ENCODE measurements at places on chromosomes 5 and 9.

- no peak for DNase-seq
Measured at GRCh38 chr5:150146862-150147601, 8.6 kb downstream of the PDGFRB start.

DNA sequence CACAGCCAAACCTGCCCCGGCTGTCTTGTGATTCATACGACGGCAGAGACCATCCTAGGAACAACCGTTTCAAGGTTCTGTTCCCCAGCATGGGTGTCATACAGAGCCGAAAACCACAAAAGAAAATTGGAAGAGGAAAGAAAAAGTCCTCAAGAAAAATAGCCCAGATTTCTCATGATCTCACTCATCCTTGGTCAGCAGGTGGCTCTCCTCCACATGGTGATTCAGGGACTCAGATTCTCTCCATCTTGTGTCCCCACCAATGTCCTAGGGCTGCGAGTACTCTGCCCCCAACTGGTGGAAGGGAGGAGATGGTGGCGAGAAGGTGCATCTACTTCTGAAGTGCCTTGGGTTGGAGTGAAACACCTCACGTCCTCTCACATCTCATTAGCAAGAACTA lies 25.6 kb downstream of the PDZD2 start:
- DNase-seq: no peak

- no peak for DNase-seq
Measured at GRCh38 chr5:150346592-150346991, 10.9 kb upstream of the TCOF1 start.

- no peak for DNase-seq
Measured at GRCh38 chr5:112264151-112264550, 154.9 kb downstream of the EPB41L4A start.

DNA sequence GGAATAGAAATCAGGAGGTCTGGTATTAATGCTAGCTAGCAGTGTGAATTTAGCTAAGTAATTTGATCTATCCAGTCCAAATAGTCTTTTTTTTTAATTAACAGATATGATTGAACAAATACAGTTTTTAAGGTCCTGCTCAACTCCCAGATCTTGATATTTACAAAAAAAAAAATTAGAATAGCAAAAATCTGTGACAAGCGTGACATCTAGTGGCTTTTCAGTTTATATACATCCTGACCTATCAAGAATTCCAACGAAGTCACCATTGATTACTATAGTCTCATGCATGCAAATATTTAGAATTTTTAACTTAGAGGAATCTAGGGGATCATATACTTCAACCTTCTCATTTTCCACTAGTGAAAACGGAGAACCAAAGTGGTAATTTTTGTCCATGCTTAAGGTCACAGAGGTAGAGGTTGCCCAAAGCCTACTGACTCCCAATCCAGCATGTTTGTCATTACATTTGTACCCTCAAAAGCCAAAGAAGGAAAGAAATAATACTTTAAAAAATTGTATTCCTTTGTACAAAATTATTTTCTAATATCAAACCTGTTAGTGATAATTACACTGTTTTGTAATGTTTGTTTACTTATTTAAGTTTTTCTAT lies 17.6 kb upstream of the TARS1 start:
- no peak for DNase-seq

Data from activated T-helper 1 cell treated with Interleukin-2 at 50 U/mL for 16 hours (primary cell).